ENCODE measurements at places on chromosomes 4 and X.

DNA sequence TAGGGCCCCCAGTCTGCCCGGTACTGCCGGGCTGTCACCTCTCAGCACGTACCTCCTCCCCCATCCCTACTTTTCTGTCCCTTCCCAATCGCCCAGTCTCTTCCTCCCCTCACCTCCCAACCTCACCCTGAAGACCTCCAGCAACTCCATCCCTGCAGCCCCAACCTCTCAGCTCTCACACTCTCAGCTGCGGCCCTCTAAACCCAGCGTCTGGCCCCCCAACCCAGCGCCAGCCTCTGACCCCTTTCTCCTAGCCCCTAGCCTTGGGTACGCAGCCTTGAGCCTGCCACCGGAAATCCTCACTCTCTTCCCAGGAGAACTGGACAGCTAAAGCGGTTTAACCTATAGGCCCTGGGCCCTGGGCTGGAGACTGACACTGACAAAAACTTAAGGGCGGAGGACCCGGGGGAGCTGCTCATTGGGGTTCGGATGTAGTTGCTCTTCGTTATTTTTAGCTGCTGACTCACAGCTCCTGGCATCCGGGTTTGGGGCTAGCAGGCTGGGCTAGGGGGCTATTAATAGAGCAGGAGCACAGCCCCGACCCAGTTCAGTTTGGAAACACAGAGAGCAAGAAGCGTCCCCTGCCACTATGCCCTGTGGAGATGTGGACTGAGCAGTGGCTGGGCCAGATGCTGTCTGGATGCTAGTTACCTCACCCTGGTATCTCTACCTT lies 9.6 kb upstream of the DLG3 start:
- DNase-seq: no peak

GRCh38 chr4:168218645-168219044 lies 99.9 kb downstream of the DDX60 start:
- no peak for DNase-seq

DNA sequence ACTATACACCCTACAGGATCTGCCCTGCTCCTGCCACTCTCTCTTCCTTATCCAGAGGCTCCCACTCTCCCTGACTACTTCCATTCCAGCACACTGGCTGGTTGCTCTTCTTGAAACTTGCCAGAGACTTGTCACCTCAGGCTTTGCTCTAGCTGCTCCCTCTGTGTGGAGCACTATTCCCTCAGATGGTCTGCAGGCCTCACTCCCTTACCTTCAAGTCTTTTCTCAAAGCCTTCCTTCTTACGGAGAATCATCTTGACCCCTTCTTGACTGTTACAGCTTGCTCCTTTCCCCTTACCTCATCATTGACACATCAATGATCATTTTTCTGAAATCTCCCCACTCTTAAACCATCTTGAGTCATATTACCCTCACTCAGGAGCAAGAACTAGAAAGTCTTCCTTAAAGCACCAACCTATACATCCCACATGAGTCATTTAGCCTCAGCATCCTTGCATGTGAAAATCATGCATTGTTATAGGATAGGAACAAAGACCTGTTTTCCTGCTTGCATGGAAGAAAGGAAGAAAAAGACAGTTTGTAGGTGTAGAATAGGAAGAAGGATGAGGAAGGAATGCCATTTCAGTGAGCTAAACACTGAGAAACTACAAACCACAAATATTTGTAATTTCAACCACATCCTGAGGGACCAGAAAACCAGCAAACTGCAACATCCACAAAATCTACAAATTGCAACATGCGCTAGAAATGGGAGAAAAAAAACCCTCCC lies 55.7 kb downstream of the ANTXR2 start:
- no peak for DNase-seq

GRCh38 chrX:108230574-108230973 lies 139.0 kb downstream of the ATG4A start:
- DNase-seq: no peak

GRCh38 chr4:180150818-180151217 lies 2092.4 kb upstream of the TENM3 start:
- no peak for DNase-seq

- no peak for DNase-seq
These were observed 49.3 kb downstream of the ADGRA3 start for GRCh38 chr4:22466581-22466980.

DNA sequence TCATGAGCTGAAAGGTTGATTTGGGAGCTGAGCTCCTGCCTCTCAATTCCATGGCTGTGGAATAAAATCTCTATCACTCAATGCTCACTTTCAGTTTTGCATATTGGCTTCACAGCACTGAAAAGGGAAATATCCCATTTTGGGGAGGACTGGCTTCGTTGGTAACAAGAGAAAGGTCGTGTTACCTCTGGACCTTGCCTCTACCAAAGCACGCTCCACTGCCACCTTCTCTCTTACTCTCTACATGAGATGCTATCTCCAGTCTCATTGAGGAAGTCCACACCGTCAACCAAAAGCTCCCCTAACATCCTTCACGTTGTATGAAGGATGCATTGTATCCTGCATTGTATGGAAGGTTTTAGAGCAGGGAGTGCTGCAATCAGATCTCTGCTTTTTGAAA lies 195.0 kb upstream of the LDB2 start:
- no peak for DNase-seq

- no peak for DNase-seq
These were observed 69.9 kb downstream of the AMELX start for GRCh38 chrX:11363069-11363594.

All from NCI-H2029 treated with DMSO at 0.1 percent for 48 hours (cell line).